OCI-LY7 (cell line): ENCODE measurements at places on chromosomes 11 and 22. TPM values are rescaled to one million over a fixed set of nuclear protein-coding genes. Genes with fewer than 3 reads are reported as not detected.

- DNase-seq, result no peak
Observed at GRCh38 chr11:133937015-133937414, 19.8 kb downstream of the IGSF9B start.

- DNase-seq, result no peak
Observed at GRCh38 chr22:24207264-24208011, 26.2 kb downstream of the SUSD2 start.

DNA sequence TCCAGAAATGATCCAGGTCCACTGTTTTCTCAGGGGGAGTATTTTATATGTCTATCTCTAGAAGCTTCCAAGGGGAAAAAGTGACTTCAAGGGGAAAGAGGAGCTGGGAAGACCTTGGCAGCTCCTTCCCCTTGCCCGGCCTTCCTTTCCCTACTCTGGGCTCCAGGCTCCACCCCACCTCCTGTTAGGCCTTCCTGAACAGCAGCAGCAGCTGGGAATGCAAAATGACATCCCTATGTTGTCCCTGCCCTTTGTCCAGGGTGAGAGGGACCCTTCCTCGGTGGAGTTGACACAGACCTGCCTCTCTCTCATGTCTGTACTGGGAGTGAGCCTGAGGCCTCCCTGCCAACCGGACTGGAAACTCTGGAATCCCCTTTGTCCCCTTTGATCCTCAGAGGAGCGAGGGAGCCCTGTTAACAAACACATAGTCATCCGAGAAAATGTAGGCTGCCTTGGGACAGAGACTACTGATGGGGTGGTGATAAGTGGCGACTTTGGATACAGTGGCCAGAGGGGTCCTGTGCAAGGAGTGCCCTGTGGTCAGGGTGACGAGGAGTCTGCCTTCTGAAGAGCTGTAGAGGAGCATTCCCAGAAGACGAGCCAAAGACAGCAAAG, 9.0 kb upstream of the MALAT1 start:
- DNase-seq, result no peak

DNA sequence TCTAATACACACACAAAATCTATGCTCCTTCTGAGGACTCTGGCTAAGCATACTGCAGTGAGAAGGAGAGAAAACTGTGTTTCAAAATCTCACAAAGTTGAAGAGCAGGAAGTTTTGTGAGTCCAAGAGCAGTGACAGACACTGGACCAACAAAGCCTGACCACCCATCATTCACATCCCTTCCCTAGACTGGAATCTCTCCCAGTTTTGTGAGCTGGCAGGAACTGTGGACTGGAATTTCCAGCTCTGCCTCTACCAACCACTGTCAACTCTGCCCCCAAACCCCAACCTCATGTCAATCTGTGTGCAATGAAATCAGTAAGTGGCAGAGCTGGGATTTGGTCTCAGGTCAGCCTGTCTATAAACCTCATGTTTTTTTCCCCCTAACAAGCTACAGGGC, 112.6 kb downstream of the ARL14EP start:
- no peak for DNase-seq

GRCh38 chr11:72209101-72209500, 7.5 kb upstream of the FOLR2 start:
- DNase-seq, result no peak

DNA sequence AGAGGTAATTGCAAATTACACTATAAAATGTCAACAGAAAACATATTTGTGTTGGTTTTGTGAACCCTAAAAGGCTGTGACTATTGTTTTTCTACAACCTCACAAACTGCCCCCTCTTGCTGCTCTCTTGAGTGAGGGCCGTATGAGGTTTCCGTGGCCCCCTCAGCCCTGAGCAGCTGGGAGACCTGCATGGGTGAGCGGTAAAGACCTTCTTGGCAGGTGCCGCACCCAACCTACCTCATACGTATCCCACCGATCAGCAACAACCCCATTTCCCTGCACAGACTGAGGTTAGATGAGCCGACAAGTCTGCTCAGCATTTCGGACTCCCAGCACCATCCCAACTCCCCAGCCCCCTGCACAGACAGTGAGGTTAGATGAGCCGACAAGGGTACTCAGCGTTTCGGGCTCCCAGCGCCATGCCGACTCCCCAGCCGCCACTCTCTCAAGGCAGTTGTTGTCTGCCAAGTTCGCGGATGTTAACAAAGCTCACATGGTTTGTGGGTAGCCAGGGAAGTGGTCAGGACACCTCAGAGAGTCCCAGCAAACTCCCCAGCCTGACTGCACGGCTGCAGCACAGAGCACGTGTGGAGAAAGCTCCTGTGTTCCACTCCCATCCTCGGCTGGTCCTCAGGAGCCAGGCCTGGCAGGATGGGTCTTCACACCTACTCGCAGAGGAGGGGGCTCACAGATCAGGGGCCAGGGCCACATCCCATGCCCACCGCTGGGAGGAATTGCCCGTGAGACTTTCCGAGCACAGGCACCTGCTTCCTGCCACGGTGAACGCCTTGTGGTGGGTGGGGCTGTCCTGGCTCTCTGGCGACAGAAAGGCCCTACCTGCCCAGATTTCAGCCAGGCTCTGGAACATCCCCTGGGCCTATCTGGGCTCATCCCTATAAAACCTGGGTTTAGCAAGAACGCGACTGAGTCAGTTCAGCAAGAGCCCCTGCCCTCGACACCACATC, 502.9 kb downstream of the BRD1 start:
- DNase-seq, result no peak

GRCh38 chr11:63710476-63711217, 29.3 kb downstream of the RTN3 start:
- DNase-seq, result no peak

- DNase-seq, result no peak
Observed at GRCh38 chr22:27801202-27801615, 347 bp downstream of the MN1 start.

- peak; percentile 70 for DNase-seq
Observed at GRCh38 chr22:35914665-35915476, 113.8 kb downstream of the RBFOX2 start.

- no peak for DNase-seq
Observed at GRCh38 chr11:76088511-76088910, 117.8 kb downstream of the WNT11 start.

NOX4 gene
- total RNA-seq, result not detected in 2 replicates

C22orf23 gene
- total RNA-seq, result 0.57 TPM in 1 of 2 replicates, not detected in the other

OR8D1 gene
- total RNA-seq, result not detected in 2 replicates

RPLP2 gene
- total RNA-seq, result 3,121 and 3,147 TPM in 2 replicates
